ENCODE measurements at places on chromosomes 7 and 10.

GRCh38 chr7:39085590-39086049 lies 107.9 kb downstream of the POU6F2 start:
- no peak for DNase-seq

GRCh38 chr10:123402656-123403055 lies 248.5 kb downstream of the BUB3 start:
- no peak for DNase-seq

GRCh38 chr10:99698504-99699080 lies 33.3 kb downstream of the COX15 start:
- DNase-seq = no peak

- DNase-seq = no peak
Measured at GRCh38 chr7:27647046-27647445, 15.6 kb downstream of the HIBADH start.

GRCh38 chr7:40698214-40698920 lies 563.6 kb downstream of the SUGCT start:
- DNase-seq = no peak

- no peak for DNase-seq
Measured at GRCh38 chr10:82497439-82497838, 622.4 kb downstream of the NRG3 start.

- no peak for DNase-seq
Measured at GRCh38 chr10:126058507-126058906, 162.1 kb downstream of the FANK1 start.

DNA sequence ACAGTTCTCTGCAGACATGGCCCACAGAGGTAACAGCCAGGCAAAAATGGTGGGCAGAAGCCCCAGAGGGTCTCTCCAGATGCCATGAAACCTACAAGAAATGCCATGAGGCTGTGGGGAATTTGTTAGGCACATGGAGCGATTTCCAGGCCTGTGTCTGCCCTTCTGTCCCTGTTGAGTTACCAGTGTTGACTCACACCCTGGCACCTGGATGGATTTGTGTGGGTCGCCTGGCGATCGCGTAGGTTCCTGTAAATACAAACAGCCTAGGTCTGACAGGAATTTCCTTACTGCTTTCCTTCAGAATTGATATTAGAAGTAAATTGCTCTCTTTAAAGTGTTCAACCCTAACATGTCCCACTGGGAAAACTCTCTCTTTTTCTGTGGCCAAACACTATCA lies 164.9 kb upstream of the EEPD1 start:
- DNase-seq = no peak
